ENCODE measurements at places on chromosomes 4 and X. TPM values are rescaled to one million over a fixed set of nuclear protein-coding genes. Genes with fewer than 3 reads are reported as not detected.
A peak's percentile ranks its signal among the peaks of the same experiment; 100 is the strongest.

DNA sequence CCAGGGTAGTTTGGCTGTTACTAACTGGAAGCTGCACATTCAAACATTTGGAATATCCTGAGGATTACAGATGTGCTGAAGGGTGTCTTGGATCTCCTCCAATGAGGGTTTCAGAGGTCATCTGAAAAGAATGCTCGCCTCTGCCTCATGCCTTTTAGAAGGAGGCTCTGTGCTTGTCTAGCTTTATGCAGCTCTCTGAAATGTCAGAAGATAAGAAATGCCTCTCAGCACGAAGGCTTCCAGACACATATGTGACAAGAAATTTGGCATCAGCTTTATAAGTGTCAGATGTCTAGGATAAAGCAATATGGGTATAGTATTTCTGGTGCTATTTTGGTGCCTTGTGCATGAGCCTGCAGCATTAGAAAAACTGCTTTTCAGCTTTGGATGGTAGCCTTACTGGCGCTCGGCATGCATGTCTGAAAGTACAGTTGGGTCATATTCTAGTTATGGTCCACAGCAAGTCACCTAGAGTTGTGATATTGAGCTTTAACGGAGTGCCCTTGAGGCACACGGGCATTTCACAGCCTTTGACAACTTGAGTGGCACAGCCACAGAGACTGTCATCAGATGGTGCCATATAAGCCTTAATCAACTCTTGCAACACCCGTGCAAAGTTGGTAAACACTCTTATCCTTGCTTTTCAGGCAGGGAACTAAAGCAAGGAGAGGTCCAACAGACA lies 70.8 kb upstream of the PGRMC2 start:
- no peaks in the 10 kb centered on the region for H3K27me3 ChIP-seq
- H3K27ac ChIP-seq: no peak overlapping the region
- H3K36me3 ChIP-seq: no peaks in the 10 kb centered on the region
- H3K4me1 ChIP-seq: no peaks in the 10 kb centered on the region
- no peak for DNase-seq

- H3K27me3 ChIP-seq: no peaks in the 10 kb centered on the region
- no peak overlapping the region for H3K4me3 ChIP-seq
- H3K27ac ChIP-seq: no peak overlapping the region
- no peaks in the 10 kb centered on the region for H3K36me3 ChIP-seq
- DNase-seq: no peak
Measured at GRCh38 chr4:177879851-177880250, 437.6 kb upstream of the AGA start.

GRCh38 chr4:127400731-127401346 lies 231.9 kb upstream of the INTU start:
- no peaks in the 10 kb centered on the region for H3K27me3 ChIP-seq
- no peak overlapping the region for H3K27ac ChIP-seq
- H3K36me3 ChIP-seq: no peaks in the 10 kb centered on the region

DNA sequence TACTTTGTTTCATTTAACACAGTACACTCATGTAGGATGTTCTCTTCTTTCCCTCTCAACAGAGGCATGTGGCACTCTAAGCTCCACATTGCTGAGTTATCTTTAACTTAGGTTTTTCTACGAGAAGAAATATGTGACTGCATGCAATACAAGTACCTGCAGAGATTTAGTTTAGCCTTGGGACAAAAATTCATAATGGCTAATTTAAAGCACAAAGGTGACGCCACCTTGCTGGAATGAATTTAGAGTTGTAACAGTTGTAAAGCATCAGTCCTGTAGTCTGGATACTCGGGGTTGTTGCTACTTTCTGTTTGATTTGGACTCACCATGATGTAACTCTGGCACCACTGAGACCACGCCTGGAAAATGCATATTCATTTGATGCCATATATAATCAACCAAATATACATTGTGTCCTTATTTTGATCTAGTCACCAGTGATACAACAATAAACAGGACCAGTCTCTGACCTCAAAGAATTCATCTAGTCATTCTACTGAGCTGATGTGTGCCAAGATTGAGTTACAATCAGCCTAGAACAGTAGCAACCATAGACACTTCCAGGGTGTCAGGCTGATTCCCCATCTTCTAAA lies 451.0 kb upstream of the ZFP42 start:
- no peak for DNase-seq
- no peaks in the 10 kb centered on the region for H3K36me3 ChIP-seq
- no peak overlapping the region for H3K27ac ChIP-seq
- no peaks in the 10 kb centered on the region for H3K27me3 ChIP-seq
- no peak overlapping the region for H3K4me3 ChIP-seq
- no peaks in the 10 kb centered on the region for H3K4me1 ChIP-seq

GRCh38 chrX:137194164-137194563 lies 160.4 kb upstream of the GPR101 start:
- H3K27me3 ChIP-seq: peaks cover 2% of the 10 kb centered on the region
- H3K27ac ChIP-seq: no peak overlapping the region
- no peak for DNase-seq
- H3K36me3 ChIP-seq: no peaks in the 10 kb centered on the region
- no peaks in the 10 kb centered on the region for H3K4me1 ChIP-seq
- H3K4me3 ChIP-seq: no peak overlapping the region

- H3K4me1 ChIP-seq: peaks cover 19% of the 10 kb centered on the region
- peak overlapping the region; percentile 94 for H3K4me3 ChIP-seq
- peak; percentile 17 for DNase-seq
- peak overlapping the region; percentile 91 for H3K27ac ChIP-seq
Measured at GRCh38 chrX:15336023-15336413, 695 bp upstream of the PIGA start.

DNA sequence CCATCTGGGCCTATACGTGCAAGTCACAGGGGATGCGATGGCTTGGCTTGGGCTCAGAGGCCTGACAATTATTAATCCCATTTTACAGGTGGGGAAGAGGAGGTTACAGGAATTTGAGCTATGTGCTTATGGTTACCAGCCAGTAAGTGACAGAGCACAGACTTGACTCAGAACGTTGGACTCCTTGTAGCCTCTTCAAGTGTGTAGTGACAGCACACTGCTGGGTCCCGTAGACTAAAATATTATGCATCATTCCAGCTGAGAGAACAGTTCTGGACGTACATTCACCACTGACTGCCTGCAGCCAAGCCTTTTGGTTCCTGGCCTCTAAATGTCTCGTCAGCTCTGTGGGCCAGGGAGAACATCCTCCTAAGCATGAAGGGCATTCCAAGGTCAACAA lies 314.5 kb downstream of the GPAT3 start:
- DNase-seq: no peak
- H3K4me1 ChIP-seq: no peaks in the 10 kb centered on the region
- no peaks in the 10 kb centered on the region for H3K27me3 ChIP-seq

DNA sequence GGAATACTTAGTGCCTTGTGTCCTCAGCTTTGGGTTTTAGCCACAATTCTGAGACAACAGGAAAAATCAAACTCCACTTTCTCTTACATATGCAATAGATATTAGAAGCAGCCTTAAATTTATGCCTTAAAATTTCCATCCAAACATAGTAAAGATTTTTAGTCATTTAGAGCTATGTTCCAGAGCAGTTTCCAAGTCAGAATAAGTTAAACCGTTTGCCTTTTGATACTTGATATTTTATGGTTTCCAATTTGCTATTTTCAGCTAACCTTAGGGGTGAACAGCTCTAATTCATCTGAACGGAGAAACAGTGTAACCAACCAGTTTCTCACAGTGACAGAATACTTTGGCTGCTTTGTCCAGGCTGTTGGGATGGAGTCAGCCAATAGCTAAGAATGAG lies 125.8 kb upstream of the RXFP1 start:
- H3K36me3 ChIP-seq: no peaks in the 10 kb centered on the region
- no peak overlapping the region for H3K4me3 ChIP-seq
- no peak for DNase-seq
- H3K27ac ChIP-seq: no peak overlapping the region
- no peaks in the 10 kb centered on the region for H3K4me1 ChIP-seq
- no peaks in the 10 kb centered on the region for H3K27me3 ChIP-seq

DNA sequence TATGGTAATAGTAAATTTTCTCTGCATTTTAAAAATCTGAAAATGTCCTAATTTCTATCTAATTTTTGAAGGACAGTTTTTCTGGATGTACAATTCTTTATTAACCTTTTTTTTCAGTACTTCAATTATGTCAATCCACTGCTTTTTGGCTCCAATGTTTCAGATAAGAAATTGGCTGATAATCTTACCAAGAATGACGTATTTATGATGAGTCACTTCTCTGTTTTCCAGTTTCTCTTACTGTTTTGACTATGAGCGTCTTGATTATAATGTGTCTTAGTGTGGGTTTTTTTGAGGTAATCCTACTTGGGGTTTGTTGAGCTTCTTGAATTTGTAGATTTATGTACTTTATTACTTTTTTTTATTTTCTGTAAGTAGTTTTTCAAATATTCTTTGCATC lies 47.2 kb downstream of the UGT2B11 start:
- H3K27me3 ChIP-seq: no peaks in the 10 kb centered on the region
- H3K36me3 ChIP-seq: no peaks in the 10 kb centered on the region
- no peak overlapping the region for H3K4me3 ChIP-seq
- DNase-seq: no peak

Gene FHIP1A
- total RNA-seq: 0.04 TPM

Gene UGT2B17
- 2.5 TPM for total RNA-seq

Gene TRIM75
- total RNA-seq: not detected

Gene CLGN
- total RNA-seq: not detected

Gene TBX22
- total RNA-seq: not detected

Gene EXOC1L
- total RNA-seq: not detected

Gene NAA11
- not detected for total RNA-seq

Gene TXK
- 0.98 TPM for total RNA-seq

Gene PDCL2
- not detected for total RNA-seq

Gene ZFYVE28
- 5.9 TPM for total RNA-seq

Gene DOK7
- total RNA-seq: 2.7 TPM

Gene DACH2
- not detected for total RNA-seq

Gene CLDN34
- not detected for total RNA-seq

Gene MAGEA9
- total RNA-seq: not detected

Gene KCNE5
- total RNA-seq: 0.42 TPM

Gene MAB21L2
- not detected for total RNA-seq

Data from activated B cell treated with CpG ODN at 0.5 μM for 24 hours (primary cell).